ENCODE measurements at places on chromosomes 2 and 18.

- DNase-seq = no peak
Observed at GRCh38 chr2:234472155-234472554, 24.7 kb downstream of the ARL4C start.

- no peak for DNase-seq
Observed at GRCh38 chr2:39933196-39933595, 154.1 kb upstream of the THUMPD2 start.

- no peak for DNase-seq
Observed at GRCh38 chr2:15750433-15750814, 158.8 kb downstream of the DDX1 start.

GRCh38 chr2:20447437-20448245, 767 bp downstream of the RHOB start:
- DNase-seq = no peak

DNA sequence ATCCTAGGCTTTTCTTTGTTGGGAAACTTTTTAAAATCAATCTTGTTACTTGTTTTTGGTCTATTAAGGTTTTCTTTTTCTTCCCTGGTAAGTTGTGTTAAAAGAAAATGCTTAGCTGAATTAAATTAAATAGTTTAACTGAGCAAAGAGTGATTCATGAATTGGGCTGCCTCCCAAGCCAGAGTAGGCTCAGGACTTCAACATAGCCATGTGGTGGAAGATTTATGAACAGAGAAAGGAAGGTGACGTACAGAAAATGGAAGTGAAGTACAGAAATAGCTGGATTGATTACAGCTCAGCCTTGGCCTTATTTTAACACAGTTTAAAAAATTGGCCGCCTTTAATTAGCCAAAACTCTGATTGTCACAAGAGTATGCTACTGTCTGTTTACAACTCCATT, 27.9 kb upstream of the GALNT5 start:
- DNase-seq = no peak

DNA sequence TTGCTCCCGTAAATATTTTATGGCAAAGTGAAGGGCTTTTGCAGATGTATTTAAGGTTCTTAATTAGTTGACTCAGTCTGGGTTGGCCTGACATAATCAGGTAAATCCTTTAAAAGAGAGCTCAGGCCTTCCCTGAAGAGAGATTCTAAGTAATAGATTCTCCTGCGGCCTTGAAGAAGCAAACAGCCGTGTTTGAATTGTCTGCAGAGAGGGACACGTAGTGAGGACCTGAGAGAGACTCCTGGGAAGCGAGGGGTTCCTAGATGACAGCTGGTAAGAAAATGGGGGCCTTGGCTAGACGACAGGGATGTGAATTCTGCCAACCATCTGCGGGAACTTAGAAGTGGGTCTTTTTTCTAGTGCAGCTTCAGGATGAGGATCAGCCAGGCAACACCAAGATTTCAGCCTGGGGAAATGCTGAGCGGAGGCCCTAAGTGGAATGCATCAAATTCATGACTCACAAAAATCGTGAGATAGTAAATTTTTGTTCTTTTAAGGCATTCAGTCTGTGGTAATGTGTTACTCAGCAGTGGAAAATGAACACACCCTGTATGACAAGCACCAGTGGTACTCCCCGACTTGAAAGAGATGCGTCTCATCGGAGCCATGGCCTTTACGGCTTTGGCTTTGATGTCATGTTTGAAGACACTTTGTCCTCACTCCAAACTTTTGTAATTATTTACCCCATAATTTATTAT, 62.1 kb upstream of the SMIM21 start:
- DNase-seq = no peak

DNA sequence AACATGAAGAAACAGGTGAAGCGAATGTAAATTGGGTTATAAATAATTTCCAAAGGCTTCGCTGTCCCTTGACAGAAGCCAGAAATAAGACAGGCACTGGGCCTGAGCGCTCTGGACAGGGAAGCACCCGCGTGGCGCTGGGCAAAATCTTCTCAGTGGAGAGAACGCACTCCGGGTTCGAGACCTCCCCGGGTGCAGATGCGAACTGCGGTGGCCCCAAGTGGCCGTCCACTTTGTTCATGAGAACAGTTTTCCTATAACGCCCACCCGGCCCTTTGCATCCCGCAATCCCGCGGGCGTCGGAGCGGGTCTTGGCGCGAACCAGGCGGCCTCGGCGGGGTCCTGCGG, 651 bp upstream of the DPYSL5 start:
- no peak for DNase-seq

- no peak for DNase-seq
Observed at GRCh38 chr2:202317080-202317857, 51.7 kb downstream of the NOP58 start.

- DNase-seq = no peak
Observed at GRCh38 chr18:11752116-11752911, 63.2 kb downstream of the GNAL start.

DNA sequence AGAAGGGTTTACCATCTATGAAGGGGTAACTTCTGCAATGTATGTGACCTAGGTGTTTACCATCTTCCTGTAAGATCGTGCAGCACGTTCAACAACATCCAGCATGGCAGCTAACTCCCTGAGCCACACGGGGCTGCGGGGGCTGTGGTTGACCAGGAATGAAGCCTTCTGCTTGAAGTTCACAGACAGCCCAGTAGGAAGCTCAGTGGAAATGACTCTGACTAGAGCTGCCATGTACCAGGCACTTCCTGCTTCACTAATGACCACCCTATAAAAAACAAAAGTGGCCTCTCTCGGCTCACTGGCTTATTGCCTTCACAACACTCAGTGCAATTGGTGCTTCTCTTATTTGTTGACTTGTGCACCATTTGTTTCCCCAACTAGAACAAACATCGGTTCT, 99.7 kb upstream of the SMAD7 start:
- no peak for DNase-seq

- DNase-seq = no peak
Observed at GRCh38 chr2:39059366-39059952, 61.4 kb downstream of the SOS1 start.

- DNase-seq = no peak
Observed at GRCh38 chr2:31053929-31054782, 84.1 kb downstream of the GALNT14 start.

DNA sequence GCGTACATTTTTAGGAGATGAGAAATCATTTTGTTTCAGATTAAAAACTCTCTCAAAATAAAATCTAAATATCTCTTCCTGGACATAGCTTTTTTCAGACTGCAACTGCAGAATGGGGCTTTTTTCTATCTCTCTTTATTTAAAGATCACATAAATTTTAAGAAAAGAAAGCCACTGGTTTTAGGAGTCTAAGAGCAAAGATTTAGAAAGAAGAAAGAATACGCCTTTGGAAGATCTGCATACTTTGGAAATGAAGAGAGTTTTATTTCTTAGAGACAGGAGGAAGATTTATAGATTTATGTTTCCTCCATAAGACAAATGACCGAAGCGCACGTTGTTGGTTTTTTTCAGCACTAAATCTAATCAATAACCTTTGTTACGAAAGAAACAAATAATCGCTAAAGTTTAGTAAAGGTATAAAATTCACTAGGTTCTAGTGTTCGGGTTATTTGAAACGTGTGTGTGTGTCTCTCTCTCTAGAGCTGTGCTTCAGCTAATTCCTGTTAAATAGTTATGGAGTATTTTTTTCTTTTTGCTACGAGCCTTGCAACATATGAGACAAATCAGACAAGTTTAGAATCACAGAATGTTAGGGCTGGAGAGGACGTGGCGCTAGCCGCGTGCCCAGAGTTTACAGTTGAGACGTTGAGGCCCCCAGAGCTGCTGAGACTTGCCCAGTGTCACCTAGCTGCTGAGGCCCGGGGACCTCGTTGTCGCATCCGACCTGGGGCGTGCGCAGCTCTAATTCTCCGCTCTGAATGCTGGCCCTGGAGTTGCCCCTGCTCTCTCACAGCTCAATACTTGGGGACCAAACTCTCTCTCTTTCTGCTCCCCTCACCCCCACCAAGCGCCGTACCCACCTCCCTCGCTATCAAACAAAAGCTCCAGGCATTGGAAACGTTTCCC, 69.9 kb downstream of the CTAGE1 start:
- DNase-seq = no peak

DNA sequence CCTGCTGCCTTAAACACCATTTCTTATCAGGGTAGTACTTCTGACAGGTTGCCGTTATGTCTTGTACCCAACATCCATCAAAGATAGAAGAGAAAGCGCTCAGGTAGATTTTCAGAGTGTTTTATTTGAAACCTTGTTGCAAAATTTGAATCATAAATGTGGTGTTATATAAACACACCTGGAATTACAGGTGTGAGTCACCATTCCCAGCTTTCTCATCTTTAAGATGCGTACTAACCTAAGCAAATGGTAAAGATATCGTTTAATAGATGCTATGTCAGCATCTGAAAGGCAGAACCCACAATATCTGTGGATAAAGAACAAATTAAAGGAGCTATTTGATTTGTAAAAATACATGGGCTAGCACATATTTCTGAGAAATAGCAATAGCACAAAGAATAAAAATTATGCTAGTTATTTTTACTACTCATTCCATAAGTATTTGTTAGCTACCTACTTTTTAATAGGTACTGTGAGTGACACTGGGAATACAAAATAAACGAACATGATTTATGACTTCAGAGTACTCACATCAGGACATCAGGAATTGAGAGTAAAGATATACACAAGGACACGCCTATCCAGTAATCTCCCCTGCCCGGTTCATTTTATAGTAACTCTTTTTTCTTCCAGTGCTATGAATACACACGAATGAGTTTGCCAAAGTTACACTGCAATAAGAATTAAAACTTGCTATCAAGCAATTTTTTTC, 193.8 kb downstream of the RBM43 start:
- DNase-seq = no peak

GRCh38 chr18:43061816-43062215, 53.7 kb downstream of the RIT2 start:
- DNase-seq = no peak

GRCh38 chr2:163602196-163602595, 133.6 kb downstream of the FIGN start:
- no peak for DNase-seq

GRCh38 chr18:49531678-49532153, 30.1 kb upstream of the LIPG start:
- no peak for DNase-seq

- DNase-seq = no peak
Observed at GRCh38 chr2:236715491-236715961, 145.9 kb downstream of the ACKR3 start.

DNA sequence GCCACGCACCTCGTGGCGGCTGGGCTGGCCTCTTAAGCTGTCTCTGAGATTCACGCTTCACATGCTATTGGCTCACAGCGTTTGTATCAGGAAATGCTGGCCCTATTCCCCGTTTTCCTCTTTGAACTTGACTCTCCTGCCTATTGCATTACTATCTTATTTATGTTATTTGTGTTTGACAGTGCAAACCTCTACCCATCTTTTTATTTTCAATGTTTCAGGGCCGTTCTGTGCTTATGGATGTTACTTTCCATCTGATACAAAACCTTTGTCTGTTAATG, 149.9 kb upstream of the TWIST2 start:
- no peak for DNase-seq

- DNase-seq = no peak
Observed at GRCh38 chr18:63511285-63511684, 30.9 kb upstream of the SERPINB12 start.

DNA sequence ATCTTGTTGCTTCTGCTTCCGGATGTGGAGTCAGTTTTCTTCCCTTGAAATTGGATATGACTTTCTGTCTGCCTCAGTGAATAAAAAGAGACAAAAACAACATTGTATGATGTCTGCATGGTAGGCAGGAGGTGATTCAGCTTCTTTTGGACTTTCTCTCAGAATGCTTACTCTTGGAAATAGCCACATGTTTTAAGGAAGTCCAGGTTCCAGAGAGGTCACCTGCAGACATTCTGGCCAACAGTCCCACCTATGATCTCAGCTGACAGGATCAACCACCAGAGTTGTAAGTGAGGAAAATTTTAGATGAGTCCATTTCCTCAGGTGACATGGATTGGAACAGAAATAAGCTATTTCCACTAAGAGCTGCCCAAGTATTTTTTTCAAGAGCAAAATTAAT, 508.7 kb upstream of the FAM98A start:
- no peak for DNase-seq

DNA sequence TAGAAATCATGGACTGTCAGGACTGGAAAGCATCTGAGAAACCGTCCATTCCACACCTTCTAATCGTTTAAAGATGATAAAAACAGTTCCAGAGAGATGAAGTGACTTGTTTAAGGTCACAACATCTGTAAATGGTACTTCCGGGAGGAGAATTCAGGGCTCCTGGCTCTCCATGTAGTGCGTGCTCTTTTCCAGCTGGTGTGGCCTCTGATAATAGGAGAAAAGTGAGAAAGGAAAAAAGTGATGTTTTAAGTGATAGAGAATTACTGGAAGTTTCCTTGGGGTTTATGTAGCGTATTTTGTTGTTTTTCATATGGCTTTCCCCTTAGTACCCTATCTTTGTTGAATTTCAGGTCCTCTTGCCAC, 663 bp downstream of the C2orf49 start:
- DNase-seq = no peak

- DNase-seq = no peak
Observed at GRCh38 chr2:145221032-145221431, 701.1 kb upstream of the ZEB2 start.

DNA sequence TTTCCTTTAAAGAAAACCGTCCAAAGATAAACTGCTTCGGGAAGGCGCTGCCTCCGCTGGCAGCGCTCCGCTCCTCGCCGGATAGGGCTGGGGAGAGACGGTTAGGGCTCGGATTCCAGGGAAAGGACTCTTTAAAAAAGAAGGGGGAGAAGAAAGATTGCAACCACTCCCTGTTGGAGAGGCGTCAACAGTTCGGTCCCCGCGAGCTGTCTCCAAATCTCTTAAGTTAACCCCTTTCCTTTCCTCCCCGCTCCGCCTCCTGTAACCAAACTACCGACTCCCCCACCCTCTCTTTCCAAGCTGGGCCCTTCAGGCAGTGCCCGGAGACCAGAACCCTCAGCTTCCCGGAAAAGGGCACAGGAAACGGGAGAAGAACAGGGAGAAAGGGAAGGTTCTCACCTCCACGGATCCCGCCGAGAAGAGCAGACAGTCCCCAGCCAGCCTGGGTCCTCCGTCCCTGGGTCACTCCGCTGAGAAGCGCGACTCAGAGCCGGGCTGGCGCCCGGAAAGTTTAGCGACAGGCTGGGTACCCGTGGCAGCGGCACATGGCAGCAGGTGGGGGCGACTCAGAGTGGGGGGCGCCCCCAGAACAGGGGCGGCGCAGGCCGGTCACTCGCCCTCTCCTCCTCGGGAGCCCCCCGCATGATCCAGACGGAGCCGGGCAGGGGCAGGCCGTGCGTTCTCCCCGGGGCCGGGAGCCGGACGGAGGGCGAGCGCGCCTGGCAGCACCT, 675 bp downstream of the FZD5 start:
- DNase-seq = no peak
